Glomerular endothelial cell (primary cell): ENCODE measurements at places on chromosomes 2 and 18. TPM values are rescaled to one million over a fixed set of nuclear protein-coding genes. Genes with fewer than 3 reads are reported as not detected.
A peak's percentile ranks its signal among the peaks of the same experiment; 100 is the strongest.

Gene CMPK2
- 6.2 and 36.6 TPM in 2 replicates for total RNA-seq

Gene TMEM37
- 2.2 and 5.5 TPM in 2 replicates for total RNA-seq

- DNase-seq: no peak
Measured at GRCh38 chr2:178674122-178674521, 133.1 kb downstream of the TTN start.

DNA sequence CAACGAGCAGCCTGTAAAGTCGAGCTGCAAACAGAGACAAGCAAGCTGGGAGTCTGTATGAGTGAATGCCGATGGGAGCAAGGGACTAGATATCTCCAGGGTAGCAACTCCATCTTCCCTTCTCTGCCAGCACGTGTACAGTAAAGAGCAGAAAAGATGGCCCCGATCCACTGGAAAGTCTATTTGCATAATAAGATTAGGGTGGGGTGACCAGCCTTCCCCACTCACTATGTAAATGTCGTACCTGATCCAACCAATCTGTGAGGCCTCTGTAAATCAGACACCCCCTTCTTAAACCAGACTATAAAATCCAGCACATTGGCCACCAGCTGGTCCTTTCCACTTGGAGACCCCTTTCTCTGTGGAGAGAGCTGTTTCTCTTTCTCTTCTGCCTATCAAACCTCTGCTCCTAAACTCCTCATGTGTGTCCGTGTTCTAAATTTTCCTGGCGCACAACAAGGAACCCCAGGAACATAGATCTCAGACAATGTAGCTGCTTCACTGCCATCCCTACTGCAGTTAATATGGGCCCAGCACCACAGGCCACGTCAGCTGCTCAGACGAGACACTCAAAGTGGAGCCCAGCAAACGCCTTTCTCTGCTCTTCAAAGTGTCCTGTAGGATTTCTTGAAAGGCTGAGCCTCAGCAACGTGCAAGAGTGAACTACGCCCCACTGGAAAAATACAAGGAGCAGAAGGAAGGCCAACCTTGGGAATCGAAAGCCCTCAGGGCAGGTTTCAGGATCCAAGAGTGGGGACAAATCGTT, 26.1 kb downstream of the DIPK1C start:
- no peak for DNase-seq

- DNase-seq: peak; percentile 90
Measured at GRCh38 chr2:88627856-88628570, 749 bp upstream of the EIF2AK3 start.
